ENCODE measurements at places on chromosomes 12 and 14. TPM values are rescaled to one million over a fixed set of nuclear protein-coding genes. Genes with fewer than 3 reads are reported as not detected.

CPM gene
- 19.8 TPM for total RNA-seq

- DNase-seq = no peak
These were observed 1.9 kb downstream of the ADSS1 start for GRCh38 chr14:104725772-104726548.

APOF gene
- not detected for total RNA-seq

KITLG gene
- total RNA-seq = 0.07 TPM

DNA sequence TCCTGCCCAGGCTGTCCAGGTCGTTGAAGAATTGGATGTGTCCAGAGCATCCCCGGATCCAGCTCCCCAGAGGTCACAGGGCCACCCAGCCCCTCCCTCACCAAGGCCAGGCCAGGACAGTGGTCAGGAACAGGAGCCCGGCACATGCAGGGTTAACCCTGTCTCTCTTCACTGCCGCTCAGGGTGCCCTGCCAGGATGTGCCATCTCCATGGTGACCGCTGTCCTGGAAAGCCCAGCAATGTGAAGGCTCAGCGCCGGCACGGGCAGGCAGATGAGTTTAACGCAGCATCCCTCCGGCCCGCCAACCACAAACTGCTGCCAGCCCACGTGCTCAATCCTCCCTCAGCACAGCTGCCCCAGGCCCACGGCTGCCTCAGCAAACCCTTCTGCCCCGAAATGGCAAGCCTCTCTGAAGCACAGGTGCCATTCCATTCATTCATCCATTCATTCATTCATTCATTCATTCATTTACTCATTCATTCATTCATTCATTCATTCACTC, 4.4 kb downstream of the TMEM179 start:
- DNase-seq = no peak
